LoVo (cell line): ENCODE measurements at places on chromosomes 16 and 17.

GRCh38 chr16:50593410-50594150 lies 45.4 kb downstream of the NKD1 start:
- DNase-seq = no peak

DNA sequence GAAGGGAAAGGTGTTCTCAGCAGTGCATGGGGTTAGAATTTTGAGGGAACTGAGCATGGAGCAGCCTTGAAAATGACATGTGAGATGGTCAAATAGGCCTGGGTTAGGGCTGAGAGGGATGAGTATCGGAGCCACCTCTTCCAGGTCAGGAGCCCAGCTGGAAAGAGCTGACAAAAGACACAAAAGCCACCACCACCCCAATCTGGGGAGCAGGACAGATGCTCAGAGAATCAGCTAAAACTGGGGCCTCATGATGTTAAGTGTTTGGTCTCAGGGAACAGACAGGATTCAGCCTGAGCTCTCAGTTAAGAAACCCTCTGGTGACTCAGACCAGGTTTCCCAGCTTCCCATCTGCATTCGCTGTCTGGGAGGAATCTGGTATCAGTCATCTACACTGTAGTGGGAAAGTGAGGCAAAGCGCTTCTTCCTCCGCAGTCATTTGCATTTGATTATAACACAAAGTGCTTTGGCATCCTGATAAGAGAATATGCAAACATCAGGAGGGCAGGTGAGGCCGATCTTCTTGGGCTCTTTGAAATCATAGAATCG lies 2.6 kb downstream of the WNT9B start:
- DNase-seq = no peak

DNA sequence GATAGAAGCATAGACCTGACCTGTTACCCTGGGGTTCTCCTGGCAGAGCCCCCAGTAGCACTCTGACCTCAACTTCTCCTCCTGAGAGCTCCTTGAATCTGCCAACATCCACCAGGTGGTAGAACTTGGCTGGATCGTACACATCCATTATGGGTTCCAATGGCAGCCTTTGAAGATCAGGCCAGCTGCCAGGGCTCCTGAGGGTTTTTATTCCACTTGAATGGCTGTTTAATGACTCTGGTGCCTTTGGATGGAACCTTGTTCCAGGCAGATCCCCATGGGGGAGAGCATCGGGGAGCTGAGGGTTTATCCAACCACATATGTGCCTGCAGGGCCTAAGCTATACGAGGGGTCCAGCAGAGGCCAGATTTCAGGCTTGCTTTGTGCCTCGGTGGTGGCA lies 47.1 kb upstream of the CLEC19A start:
- DNase-seq = no peak

DNA sequence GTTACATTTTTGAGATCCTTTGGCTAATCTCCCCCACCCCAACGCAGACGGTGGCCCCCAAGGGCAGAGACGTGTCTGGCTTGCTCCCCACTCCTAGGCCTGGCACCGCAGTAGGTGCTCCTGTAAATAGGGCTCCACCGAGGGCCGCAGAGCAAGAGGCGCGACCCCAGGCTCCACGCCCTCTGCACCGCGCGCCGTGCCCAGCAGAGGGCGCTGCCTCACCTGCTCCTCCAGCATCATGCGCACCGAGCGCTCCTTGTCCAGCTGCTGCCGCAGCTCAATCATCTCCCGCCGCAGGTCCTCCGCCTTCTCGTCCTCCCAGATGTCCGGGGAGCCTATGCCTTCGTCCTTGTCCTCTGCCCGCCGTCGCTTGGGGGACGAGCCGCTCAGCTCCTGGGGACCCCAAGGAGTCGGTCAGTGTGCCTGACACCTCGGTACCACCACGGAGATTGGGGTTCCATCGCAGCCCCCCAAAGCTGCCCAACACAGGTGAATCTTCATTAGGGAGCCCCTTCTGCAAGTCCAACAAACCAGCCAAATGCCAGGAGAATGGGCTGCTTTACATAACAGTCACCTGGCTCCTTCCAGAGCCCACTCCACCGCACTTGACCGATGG lies 11.2 kb downstream of the TFAP4 start:
- no peak for DNase-seq

DNA sequence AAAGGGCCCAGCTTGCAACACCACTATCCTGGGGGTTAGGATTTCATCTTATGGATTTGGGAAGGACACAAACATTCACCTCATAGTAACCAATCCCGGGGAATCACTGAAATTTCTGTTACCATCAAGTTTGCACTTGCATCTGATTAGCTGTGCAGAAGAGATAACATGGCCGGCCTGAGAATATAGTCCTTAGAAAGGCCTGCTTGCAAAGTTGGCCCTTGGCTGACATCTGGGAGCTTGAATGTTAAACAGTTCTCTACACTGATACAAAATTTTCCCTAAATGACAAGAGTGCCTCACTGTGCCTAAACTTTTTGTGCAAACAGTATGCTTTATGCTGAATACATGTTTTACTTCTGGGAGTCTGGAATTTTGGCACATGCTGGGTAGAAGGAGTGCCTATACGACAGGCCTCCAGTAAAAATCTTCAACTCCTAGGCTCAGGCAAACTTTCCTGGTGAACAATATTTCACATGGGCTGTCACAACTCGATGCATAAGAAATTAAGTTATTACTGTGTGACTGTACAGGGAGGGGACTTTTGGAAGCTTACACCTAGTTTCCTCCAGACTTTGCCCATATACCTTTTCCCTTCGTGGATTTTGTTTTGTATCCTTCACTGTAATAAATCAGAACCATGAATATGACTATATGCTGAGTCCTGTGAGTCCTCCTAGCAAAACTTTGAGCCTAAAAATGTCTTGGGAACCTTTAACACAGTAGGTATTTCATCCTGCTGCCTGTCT lies 31.3 kb downstream of the TBC1D3B start:
- DNase-seq = no peak

- DNase-seq = no peak
Measured at GRCh38 chr17:50590946-50591737, 30.6 kb downstream of the CACNA1G start.

DNA sequence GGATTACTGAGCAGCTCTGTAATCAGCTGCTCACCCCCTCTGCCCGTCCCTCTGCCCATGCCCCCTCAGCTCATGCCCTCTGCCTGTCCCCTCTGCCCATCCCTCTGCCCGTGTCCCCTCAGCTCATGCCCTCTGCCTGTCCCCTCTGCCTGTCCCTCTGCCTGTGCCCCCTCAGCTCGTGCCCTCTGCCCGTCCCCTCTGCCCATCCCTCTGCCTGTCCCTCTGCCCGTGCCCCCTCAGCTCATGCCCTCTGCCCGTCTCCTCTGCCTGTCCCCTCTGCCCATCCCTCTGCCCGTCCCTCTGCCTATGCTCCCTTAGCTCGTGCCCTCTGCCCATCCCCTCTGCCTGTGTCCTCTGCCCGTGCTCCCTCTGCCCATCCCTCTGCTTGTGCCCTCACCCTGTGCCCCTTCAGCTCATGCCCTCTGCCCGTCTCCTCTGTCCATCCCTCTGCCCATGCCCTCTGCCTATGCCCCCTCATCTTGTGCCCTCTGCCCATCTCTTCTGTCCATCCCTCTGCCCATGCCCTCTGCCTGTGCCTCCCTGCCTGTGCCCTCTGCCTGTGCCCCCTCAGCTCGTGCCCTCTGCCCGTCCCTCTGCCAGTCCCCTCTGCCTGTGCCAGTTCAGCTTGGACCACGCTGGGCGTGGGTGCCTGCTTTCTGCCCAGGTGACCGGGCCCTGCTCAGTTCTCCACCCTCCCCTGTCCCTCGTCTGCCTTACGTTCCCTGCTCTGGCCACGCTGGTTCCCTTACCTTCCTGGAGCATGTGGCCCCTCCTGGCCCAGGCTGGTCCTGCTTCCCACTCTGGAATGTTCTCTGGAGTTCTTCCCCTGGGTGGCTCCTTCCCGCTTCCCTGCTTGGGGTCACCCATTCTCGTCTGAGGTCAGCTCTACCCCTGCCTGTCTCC lies 97.6 kb downstream of the NPIPB11 start:
- no peak for DNase-seq

GRCh38 chr16:88840600-88841215 lies 16.0 kb downstream of the GALNS start:
- no peak for DNase-seq

DNA sequence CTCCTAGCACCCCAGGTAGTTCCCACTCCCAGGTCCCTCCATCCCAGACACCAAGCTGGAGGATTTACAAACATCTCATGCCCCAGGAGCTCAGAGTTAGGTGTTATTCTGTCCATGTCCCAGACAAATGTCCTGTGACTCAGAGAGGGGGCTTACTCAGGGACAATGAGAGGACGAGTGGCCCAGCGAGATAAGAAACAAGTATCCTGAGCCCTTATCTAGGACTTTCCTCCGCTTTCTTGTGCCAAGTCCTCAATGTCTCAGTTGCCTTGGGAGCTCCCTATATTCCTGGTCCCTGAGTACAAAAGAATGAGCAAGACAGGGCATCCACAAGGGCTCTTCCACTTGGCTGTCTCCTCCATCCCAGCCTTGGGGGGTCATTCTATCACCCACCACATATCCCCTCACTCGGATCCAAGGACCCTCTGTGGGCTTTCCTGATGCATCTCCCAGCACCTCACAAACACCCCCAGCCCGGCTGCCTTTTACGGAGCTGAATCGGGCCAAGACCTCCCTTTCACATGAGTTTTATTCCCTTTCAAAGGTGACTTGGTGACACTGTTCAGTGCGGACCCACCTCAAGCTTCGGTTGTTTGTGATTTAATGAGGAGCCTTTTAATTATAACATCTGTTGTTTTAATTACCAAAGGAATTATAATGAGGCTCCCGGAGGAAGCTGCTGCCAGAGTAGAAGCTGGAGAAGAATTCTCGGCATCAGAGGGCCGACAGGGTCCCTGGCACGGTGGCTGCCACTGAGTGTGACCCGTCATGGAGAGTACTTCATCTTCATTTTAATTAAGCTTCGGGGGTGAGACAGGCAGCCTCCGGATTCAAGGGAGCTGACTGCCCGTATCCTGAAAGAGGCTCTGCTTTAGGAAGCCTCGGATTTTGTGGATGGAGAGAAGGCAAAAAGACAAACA lies 121.5 kb downstream of the WSCD1 start:
- DNase-seq = no peak

DNA sequence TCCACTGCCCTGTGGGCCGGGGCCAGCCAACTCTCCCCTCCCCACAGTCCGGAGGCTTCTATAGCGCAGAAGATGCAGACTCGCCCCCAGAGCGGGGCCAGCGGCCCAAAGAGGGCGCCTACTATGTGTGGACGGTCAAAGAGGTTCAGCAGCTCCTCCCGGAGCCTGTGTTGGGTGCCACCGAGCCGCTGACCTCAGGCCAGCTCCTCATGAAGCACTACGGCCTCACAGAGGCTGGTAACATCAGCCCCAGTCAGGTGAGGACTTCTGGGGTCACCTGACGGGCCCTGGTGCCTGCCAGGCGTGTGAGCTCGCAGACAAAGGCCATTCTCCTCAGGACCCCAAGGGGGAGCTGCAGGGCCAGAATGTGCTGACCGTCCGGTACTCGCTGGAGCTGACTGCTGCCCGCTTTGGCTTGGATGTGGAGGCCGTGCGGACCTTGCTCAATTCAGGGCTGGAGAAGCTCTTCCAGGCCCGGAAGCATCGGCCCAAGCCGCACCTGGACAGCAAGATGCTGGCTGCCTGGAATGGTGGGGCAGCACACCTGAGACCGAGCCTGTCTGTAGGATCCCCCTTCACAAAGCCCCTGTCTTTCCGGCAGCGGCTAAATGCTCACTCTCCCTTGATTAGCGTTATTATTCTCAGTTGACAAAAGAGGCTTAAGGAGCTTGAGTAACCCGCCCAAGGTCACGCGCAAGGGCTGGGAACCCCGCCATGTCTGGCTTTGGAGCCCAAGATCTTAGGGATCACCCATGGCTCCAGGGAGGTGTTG lies 3.9 kb downstream of the SPATA20 start:
- no peak for DNase-seq

DNA sequence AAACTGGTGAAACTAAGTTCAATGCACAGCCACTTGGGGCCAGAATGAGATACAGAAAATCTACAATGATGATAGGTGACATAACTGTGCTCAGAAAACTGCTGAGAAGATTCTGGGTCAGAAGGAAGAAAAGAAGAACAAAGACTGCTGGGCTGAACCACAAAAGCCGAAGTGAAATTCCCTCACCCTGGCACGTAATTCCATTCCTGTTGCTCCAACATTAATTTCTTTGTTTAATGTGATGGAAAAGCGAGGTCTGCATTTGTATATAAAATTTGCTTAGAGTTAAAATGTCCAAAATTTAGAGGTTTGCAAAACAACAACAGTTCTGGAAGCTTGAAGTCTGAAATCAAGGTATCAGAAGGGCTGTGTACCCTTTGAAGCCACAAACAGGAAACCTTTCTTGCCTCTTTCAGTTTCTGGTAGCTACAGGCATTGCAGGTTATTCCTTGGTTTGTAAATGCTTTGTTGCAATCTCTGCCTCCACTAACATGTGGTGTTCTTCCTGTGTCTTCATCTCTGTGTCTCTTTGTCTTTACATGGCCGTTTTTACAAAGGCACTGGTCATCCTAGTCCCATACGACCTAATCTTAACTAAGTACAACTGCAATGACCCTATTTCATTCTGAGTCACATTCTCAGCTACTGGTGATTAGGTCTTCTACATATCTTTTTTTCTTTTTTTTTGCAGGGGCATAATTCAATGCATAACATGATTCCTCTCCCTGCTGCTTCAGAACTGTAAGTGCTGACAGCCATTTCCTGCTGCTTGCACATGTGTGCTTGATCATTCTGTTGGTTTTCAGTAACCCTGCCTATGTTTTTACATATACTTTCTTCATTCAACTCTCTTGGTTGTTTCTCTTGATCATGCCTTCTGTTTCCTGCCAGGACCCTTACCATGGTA lies 603.0 kb upstream of the CDH8 start:
- no peak for DNase-seq

DNA sequence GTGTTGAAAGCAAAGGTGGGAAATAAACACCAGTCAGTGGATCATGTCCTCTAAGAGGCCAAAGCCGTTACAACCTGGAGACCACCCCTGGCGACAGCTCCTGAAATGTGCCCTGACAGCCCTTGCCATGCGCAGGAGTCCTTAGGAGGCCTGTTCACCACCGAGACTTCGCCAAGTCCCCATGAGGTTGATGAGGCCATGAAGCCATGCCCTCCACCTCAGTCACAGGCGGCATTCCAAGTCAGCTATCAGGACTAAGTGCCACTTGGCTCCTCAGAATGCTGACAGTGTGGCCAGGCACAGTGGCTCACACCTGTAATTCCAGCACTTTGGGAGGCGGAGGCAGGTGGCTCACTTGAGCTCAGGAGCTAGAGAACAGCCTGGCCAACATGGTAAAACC lies 27.1 kb downstream of the ADAM11 start:
- no peak for DNase-seq

DNA sequence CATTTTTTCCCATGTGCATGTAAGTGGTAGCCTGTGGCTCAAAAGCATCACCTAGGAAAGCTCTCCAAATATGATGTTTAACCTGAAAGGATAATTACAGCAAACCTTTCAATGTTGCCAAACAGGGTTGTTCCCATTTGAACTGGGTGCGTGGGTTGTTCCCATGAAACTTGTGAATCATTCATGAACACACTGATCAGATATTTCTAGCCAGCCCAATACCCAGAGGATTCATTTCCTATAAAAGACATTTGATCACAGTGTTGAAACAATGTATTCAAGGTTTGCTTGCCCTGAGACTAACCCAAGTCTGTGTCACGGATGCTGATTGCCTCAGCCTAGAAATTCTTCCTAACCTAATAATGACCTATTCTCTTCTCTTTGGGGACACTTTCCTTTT lies 12.9 kb downstream of the KRT39 start:
- no peak for DNase-seq

- no peak for DNase-seq
Measured at GRCh38 chr17:82984751-82985427, 94.5 kb upstream of the METRNL start.

GRCh38 chr17:9522074-9522473 lies 53.5 kb downstream of the STX8 start:
- DNase-seq = no peak

- no peak for DNase-seq
Measured at GRCh38 chr16:24077966-24078365, 178.2 kb upstream of the CACNG3 start.

- no peak for DNase-seq
Measured at GRCh38 chr17:49819138-49819537, 28.7 kb downstream of the TAC4 start.
